ENCODE measurements at places on chromosomes 3 and 15.

GRCh38 chr15:92161039-92161670 lies 232.5 kb upstream of the ST8SIA2 start:
- peak; percentile 5 for DNase-seq

DNA sequence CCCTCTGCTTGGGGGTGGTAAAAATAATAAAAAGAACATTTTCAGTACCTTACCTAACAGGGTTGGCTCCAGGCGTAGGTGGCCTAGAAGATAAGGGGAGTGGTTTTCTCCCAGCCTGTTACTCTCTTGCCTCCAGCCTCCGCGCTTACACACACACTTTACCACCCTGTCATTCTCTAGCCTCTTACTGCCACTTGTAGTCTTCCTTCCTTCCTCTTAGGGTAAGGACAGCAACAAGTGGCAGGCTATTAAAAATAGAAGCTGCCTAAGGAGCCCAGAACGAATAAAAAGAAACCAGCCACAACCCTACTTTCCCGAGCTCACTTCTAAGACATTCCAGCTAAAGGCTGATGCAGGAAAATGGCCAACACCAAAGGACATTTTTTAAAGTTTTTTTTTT lies 9.6 kb upstream of the LIPH start:
- DNase-seq: no peak

GRCh38 chr3:196219194-196219969 lies 3.0 kb downstream of the SLC51A start:
- DNase-seq: peak; percentile 72

GRCh38 chr3:180066598-180066997 lies 29.9 kb upstream of the PEX5L start:
- DNase-seq: no peak

DNA sequence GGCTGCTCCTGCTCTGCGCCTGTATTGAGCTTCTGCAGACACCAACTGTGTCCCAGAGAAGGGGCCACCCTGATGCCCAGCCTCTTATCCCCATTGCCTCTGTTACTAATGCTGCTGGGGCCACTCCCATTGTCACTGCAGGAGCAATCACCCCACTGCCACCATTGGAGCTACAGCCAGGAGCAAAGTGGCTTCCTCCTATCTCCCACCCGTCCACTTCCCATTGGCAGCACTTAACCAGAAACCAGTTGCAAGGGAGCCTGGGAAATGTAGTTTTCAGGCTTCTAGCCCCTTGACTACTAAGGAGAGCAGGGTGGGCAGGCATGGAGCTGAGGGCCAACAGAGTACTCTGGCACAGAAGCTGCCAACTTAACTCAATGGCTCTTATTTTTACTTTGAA lies 55.9 kb upstream of the KLF13 start:
- DNase-seq: peak; percentile 41

GRCh38 chr3:66394019-66394752 lies 106.6 kb downstream of the LRIG1 start:
- DNase-seq: no peak

DNA sequence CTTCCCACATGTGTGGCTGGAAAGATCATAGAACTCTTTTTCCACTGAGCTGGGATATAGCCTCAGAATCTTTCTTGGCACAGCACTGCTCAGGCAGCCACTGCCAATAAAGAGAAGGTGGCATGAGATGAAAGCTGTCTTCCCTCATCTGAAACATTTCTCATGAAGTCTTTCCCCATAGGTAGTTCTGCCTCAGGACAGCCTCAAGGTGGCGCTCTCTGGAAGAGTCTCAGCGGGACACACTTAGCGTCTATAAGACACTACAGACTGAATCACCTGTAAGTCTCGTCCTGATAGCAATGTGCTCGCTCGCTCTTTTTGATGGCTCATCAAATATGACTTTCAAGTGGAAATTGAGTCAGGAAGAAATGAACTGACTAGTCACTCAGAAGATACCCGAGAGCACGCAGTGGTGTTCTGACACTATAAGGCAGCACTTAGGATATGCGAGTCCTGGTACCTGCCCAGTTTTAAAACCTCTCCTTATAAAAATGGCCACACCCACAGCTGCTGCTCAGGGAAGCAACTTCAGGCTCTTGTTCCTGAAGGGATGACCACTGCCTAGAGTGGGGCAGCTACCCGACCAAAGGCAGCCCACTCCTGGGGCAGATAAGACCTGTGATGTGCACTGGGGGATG lies 269.5 kb downstream of the SUCLG2 start:
- peak; percentile 47 for DNase-seq

DNA sequence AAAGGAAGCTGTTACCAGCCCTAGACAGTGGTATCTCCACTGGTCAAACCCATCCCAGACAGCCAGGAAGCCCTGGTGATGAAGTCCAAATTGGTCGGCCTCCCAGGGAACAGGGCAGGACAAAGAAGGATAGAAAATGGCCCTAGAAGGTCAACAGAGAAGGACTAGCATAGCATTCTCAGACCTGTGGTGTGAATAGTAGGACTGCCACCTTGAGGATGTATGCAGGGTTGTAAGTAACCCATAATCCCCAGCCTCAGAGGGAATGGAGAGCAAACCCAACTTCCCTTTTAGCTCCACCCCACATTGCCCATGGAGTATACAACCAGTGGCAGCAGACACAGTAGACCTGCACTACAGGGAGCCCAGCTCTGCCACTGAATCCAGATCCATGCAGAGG lies 68.6 kb upstream of the EIF1B start:
- peak; percentile 9 for DNase-seq

DNA sequence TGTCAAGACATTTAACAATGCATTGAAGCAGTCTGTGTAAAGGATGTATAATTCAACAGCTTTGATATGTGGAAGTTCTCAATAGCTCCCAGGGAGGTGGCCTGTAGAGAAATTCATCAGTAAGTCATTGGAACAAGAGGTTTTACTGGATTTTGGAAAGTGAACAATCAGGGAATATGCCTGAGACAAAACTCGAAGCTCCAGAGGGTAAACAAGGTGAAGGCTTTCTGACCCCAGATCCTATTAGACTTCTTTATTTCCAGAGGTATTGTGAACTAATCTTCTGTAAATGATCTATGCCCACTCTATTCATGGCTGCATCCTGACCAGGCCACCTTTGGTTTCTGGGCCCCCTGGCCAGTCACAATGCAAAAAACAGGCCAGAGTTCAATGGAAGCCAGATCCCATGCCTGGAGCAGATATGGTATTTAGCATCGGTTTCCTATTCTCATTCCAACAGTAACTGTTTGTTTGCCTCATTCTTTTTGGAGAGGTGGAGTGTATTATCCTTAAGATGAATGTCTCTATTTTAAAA lies 177.3 kb downstream of the SATB1 start:
- DNase-seq: no peak

DNA sequence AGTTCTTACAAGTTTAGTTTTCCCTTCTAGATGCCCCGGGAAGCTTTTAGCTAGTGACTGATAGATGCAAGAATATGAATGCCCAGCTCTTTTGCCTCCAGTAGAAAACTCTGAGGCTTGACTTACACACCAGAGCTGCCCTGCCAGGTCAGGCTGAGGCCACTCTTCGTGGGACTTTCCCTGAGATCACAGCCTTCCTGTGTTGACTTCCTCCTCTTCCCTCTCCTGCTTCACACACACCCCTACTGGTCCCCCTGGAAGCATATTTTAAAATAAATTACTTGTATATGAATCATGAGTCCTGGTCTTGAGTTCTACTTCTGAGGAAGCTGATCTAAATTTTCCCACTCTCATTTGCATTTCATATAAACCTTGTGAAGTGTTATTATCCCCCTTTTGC lies 413.7 kb downstream of the PDCD6IP start:
- peak; percentile 77 for DNase-seq

DNA sequence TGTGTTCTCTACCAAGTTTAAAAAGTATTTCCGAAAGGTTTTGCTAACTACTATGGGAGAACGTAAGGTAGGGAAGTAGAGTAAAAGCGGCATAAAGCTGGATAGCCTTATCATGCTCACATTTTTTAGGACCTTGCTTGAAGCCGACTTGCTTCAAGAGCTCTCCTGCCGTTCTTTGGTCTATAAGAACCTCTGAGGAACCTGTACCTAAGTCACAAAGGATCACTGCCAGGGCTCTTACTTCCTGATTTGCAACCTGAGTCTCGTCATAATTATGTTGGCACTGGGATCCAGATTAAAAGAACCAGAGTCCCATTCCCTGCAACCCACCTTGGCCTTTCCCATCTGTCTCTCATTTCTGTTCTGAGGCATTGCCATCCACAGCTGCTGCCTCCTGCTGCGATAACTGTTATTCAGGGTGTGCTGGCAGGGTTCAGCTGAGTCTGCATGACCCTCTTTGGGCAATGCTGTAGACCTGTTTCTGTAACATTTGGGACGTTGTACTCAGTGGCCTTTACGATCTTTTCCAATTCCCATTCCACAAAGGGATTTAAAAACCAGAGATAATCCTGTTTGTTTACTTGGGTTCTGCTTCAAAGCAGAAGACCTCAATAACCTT lies 131.0 kb upstream of the UMPS start:
- DNase-seq: no peak

GRCh38 chr15:100684591-100684990 lies 82.2 kb downstream of the ASB7 start:
- DNase-seq: no peak

GRCh38 chr3:128277378-128278069 lies 124.2 kb downstream of the EEFSEC start:
- DNase-seq: no peak

Data from inflammatory macrophage treated with lipopolysaccharide for 1 hour (primary cell).